ENCODE measurements at places on chromosomes 11 and 22.
A peak's percentile ranks its signal among the peaks of the same experiment; 100 is the strongest.

DNA sequence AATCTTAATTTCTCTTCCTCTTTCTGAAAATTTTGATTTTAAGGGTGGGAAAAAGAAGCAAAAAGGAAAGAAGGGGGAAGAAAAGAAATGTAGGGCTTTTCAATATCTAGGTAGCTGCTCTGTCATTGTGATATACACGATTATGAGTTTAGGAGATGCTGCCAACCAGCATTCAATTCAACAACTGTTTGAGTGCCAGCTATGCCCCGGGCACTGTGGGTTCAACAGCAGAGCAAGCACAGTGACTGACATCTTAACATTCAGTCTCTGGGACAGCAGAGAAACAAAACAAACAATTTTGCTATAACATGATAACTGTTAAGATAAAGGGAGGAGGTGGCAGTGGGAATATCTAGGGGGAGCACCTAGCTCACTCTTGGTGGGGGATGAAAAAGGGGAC, 91.6 kb downstream of the DBX1 start:
- DNase-seq, result no peak

DNA sequence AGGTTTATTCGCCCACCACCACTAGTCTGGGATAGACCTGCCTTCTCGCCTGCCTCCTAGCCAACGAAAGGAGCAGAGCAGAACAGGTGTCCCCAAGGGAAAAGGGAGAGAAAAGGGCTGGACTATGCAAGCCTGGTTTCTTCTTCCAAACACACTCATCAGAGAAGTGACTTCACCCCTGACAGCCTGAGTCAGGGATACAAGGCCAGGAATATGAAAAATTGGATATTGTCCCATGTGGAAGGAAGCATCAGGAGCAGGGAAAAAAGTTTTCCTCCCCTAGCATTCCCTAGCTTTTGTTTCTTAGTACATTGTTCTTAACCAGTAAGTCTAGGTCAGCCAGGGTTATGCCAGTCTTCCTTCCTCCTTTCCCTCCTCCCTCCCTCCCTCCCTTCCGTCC, 56.9 kb upstream of the TNRC6B start:
- DNase-seq, result no peak

- no peak for DNase-seq
Observed at GRCh38 chr11:8043756-8044155, 37.3 kb upstream of the TUB start.

- no peak for DNase-seq
Observed at GRCh38 chr11:78752494-78752893, 177.8 kb upstream of the NARS2 start.

DNA sequence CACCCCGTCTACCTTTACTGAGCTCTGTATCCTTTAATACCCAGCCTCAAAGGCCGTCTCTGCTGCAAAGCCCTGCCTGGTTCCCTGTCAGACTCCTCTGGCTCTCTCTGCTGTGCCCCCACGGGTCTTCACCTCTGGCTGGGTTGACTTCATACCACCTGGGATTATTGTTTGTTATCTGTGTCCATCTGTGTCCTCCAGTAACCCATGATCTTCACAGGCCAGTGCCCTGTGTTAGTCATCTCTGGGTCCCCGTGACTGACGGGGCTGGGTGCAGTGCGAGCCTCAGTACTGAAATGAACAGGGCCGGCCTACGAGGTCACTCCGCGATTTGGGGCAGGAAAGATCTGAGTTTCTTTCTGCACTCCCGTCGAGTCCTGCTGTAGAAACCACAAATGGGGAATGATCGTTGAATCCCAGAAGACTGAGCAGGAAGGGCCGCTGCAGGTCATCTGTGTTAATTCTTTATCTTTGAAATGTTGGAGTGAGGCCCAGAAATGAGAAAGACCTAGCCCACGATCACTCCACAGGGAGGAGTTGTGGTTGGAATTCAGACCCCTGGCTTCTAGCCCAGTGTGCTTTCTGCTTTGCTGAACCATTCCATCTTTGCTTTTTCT, 12.3 kb upstream of the TUB start:
- no peak for DNase-seq

- peak; percentile 43 for DNase-seq
Observed at GRCh38 chr11:13462311-13462900, 616 bp downstream of the BTBD10 start.

DNA sequence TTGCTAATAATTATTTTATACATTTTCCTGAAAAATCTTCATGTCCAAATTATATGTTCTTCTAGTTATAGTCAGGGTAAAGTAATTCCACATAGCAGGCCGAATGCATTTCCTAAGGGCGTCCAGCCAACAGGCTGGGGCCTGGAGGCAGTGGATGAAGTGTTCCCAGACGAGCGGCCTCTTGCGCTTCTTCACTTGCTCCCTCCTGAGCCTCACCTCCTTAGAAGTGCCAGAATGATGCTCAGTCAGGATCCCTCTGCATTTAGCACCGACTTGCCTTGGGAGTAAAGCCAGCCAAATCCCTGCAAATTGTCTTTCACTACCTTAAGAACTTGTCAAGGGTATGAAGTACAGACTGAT, 1.5 kb downstream of the OLFML1 start:
- no peak for DNase-seq

DNA sequence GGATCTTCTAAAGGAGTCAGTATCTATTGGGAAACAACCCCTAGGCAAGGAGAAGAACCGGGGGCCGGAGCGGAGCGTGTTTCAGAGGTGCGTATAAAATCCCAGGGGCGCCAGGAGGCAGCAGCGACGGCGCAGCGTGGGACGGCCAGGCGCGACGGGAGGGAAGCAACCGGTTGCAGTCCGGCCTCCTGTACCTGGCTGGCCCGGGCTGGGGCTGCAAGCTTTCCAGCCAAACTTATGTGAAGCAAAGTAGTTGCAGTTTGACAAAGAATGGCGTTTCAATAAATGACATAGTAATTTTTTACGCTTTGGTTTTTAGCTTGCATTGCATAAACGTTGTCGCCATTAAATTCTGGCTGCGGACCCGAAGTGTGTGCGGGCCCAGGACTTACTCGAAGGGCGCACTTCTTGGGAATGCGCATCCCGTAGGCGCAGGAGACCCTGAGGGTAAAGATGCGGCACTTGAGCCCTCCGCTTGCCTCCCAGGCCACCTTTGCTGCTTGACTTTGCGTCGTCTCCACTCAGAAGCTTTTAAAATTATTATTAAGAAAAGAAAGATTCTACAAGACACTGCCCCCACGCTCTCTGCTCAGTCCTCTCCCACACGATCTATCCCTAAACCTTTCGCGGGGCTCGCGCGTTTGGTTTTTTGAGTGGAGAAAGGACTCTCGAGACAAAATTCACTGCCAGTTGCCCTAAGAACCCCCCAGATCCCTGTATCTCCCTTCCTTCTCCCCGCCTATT, 1.6 kb upstream of the WT1 start:
- peak; percentile 17 for DNase-seq

- no peak for DNase-seq
Observed at GRCh38 chr11:24391167-24391566, 105.7 kb upstream of the LUZP2 start.

GRCh38 chr11:35796562-35796961, 134.0 kb downstream of the TRIM44 start:
- no peak for DNase-seq

GRCh38 chr11:121419836-121420235, 32.3 kb upstream of the SORL1 start:
- no peak for DNase-seq

- peak; percentile 56 for DNase-seq
Observed at GRCh38 chr22:28798810-28799605, 1.4 kb downstream of the XBP1 start.

- no peak for DNase-seq
Observed at GRCh38 chr22:44305888-44306287, 6.9 kb downstream of the SHISAL1 start.

DNA sequence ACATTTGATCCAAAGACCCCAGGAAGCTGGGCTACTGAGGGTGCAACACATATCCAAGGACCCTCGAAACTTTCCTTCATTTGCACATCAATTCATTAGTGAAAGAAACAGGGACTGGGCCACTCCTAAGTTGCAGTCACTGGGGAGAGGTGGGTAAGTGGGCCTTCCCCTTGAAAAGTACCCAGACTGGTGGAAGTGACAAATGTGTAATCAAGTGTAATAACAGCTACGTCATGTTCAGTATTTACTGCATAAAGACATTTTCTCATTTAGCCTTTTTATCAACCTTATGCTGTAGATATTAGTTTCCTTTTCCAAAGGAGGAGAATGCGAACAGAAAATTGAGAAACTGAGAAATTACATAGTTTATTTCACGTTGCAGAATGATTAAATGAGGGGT, 101.9 kb upstream of the OLFML1 start:
- DNase-seq, result peak; percentile 8

GRCh38 chr11:4511282-4512245, 29.1 kb downstream of the OR52K1 start:
- DNase-seq, result no peak

DNA sequence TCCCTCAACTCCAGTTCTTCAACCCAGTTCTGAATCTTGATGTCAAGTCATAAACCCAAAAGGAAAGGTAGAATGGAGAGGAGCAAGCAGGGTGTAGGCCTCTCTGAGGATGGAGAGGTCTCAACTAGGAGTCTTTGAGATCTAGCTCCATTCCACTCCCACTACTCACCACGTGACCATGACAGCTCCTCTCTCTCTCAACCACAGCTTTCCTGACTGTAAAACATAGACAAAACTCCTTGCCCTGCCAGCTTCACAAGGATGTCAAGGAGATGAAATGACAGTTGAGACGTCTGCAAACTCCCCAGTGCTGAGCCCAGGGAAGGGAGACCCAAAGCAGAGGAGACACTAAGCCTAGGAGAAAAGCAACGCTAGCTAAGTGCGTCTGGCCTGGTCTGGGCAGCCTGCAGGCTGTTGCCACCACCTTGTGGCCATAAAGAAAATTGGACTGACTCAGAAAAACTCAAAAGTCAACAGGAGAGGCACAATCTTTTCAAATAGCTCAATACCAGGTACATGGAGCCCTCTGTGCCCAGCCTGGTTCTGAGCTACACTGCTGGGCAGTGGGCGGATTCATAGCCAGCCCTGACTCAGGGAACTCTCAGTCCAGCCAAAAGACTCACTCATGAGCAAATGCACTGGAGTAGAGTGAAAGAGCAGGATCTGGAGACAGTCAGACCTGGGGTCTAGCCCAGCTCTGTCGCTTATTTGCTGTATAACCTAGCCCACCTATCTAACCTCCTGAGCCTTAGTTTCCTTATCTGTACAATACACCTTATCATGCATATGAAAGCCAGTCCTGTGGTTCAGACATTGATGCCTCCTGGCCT, 3.4 kb downstream of the CLPB start:
- DNase-seq, result peak; percentile 67

- DNase-seq, result peak; percentile 94
Observed at GRCh38 chr11:96389720-96390487, at the start of the genes CCDC82 and JRKL. Gene CCDC82 (minus strand): TSS chr11:96389912. CDS start chr11:96384747, 5,165 bp downstream. Gene JRKL (plus strand): TSS chr11:96390013. CDS start chr11:96390650, 637 bp downstream.

DNA sequence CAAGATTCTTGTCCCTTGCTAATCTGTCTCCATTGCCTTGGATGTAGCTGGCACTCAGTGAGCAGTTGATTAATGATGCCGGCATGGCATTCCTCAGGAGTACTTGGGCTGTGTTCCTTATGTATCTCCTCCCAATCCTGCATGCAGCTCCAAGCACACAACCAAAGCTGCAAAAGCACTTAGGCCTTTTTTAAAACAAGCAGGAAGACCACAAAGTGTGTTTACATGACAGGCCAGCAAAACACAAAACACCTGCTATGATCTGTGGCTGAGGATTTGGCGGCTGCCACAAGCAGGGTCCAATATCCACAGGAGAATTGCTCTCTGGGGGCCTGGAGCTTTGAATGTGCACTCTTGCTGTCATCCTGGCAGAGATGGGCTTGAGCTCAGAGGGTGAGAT, 8.9 kb downstream of the ABTB2 start:
- no peak for DNase-seq

GRCh38 chr11:35323076-35323868, 96.1 kb downstream of the SLC1A2 start:
- DNase-seq, result no peak

- DNase-seq, result no peak
Observed at GRCh38 chr11:15944460-15944859, 411.9 kb downstream of the SOX6 start.

DNA sequence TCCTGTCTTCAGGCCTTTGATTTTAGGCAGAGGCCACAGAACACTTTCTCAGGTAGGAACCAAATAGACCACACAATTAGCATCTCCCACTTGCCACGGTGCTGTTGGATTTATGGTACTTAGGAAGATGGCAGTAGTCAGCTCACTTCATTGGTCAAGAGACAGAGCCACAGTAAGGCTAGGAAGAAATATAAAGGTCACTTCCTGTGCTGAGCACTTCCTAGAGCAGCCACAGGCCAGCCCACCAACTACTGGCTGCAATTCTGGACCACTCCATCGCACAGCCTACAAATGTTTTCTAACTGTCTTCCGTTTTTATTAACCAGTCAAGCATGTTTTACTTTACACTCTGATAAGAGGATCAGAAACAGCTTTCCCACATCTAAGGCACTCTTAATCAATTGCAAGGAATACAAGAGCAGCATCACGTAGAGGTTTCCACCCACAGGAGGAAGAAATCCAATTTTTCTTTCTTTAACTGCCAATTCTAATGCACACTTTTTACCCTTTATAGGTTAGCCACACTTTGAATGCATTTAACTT, 54.7 kb downstream of the ABTB2 start:
- DNase-seq, result no peak

GRCh38 chr11:72239313-72239848, 4.6 kb downstream of the PHOX2A start:
- peak; percentile 86 for DNase-seq

DNA sequence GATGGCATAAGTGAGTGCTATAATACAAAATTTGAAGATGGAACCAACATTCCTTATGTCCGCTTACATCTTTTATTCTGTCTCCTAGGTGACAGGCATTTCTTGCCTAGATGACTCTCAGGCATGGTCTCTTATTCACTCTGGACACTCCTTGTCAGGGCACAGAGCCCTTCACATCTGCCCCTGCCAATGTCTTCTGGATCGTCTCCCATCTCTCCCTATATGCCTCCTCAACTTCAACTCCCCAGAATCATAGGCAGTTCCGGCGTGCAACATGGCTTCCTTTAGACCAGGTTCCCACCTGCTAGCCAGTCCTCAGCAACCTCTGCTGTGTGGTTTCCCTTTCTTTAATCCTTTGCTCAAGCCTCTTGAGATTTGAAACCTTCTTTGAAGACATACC, 300.9 kb downstream of the TENM4 start:
- DNase-seq, result no peak

GRCh38 chr11:4459500-4459899, 10.4 kb downstream of the OR52K2 start:
- DNase-seq, result no peak

DNA sequence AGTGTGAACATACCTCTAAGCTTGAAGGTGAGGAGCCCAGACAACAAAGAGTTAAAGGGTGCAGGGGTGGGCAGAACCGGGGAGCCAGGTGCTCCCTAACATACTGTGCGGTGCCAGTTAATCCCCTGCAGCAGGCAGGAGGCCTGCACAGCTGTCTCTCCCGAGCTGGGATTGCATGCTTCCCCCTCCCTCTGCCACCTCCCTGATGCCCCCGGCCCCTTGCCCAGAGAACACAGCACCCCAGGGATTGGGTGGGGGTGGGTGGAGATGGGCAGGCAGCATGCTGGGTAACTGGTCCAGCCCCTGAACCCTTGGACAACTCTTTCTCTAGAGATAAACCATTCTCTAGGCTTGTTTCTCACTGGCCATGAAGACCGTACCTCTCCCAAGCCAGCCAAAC, 67.7 kb upstream of the MYOD1 start:
- DNase-seq, result peak; percentile 5

All from GM20000 (cell line).